Pancreas (tissue), 10 donors: ENCODE measurements at places on chromosomes 16 and 17. TPM values are rescaled to one million over a fixed set of nuclear protein-coding genes. Genes with fewer than 3 reads are reported as not detected.

JPT1 gene
- total RNA-seq = 14.1 TPM

RCVRN gene
- not detected for total RNA-seq

KCNJ2 gene
- total RNA-seq = 1.1 TPM

EFCAB5 gene
- 0.31 TPM for total RNA-seq

NTN3 gene
- total RNA-seq = 0.20 TPM

MT1H gene
- 12.0 TPM for total RNA-seq
